Transverse colon (tissue), 4 donors: ENCODE measurements at places on chromosomes 4 and X. TPM values are rescaled to one million over a fixed set of nuclear protein-coding genes. Genes with fewer than 3 reads are reported as not detected.

The MAGEA2 gene
- not detected for total RNA-seq

The XG gene
- total RNA-seq = not detected

The MSX1 gene
- not detected for total RNA-seq

The TRMT44 gene
- total RNA-seq = 21.3 TPM

The DCAF12L2 gene
- not detected for total RNA-seq

The COL4A6 gene
- total RNA-seq = 0.55 TPM

The JCHAIN gene
- 38.2 TPM for total RNA-seq

The TMEM156 gene
- total RNA-seq = 2.9 TPM

GRCh38 chr4:27787195-27787594 lies 926.6 kb downstream of the STIM2 start:
- H3K4me1 ChIP-seq = no peaks in the 10 kb centered on the region
- no peaks in the 10 kb centered on the region for H3K36me3 ChIP-seq
- no peak overlapping the region for H3K4me3 ChIP-seq
- H3K27ac ChIP-seq = no peak overlapping the region
- DNase-seq = no peak

GRCh38 chr4:175562542-175562941 lies 249.5 kb downstream of the GPM6A start:
- H3K4me3 ChIP-seq = no peak overlapping the region
- H3K27me3 ChIP-seq = no peaks in the 10 kb centered on the region
- no peak for DNase-seq
- no peaks in the 10 kb centered on the region for H3K36me3 ChIP-seq
- H3K4me1 ChIP-seq = no peaks in the 10 kb centered on the region
- no peak overlapping the region for H3K27ac ChIP-seq

DNA sequence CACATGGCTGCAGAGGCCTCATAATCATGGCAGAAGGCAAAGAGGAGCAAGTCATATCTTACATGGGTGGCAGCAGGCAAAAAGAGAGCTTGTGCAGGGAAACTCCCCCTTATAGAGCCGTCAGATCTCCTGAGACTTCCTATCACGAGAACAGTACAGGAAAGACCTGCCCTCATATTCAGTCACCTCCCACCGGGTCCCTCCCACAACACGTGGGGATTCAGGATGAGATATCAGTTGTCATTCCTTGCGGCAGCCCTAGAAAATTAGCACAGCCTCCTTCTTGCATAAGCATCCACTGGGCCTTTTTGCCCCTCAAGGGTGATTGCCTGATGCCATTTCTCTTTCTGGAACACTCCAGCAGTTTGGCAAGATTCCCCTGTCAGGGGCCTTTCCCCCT lies 61.7 kb upstream of the STX18 start:
- H3K27me3 ChIP-seq = no peaks in the 10 kb centered on the region
- DNase-seq = no peak
- no peak overlapping the region for H3K27ac ChIP-seq
- H3K4me3 ChIP-seq = no peak overlapping the region
- no peaks in the 10 kb centered on the region for H3K36me3 ChIP-seq

GRCh38 chr4:123438031-123438430 lies 41.4 kb downstream of the SPRY1 start:
- H3K36me3 ChIP-seq = no peaks in the 10 kb centered on the region
- H3K27me3 ChIP-seq = no peaks in the 10 kb centered on the region
- H3K27ac ChIP-seq = no peak overlapping the region

DNA sequence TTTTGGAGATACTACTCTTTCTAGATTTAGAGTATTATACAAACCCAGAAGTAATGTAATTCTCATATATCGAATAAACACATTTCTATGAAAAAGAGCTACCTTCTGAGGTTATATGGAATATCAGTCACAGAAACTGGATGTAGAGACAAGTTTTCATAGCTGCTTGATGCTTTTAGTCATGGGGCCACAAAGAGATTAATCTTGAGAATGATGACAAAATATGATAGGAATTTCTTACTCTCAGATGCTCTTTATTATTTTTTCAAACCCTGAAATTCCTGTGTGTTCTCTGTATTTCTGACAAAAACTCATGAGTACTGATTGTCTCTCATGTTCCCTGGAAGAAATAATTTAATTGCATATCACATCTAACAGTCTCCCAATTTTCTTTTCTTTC lies 662.5 kb downstream of the RAPGEF2 start:
- H3K36me3 ChIP-seq = no peaks in the 10 kb centered on the region
- no peak overlapping the region for H3K27ac ChIP-seq
- H3K4me1 ChIP-seq = no peaks in the 10 kb centered on the region

DNA sequence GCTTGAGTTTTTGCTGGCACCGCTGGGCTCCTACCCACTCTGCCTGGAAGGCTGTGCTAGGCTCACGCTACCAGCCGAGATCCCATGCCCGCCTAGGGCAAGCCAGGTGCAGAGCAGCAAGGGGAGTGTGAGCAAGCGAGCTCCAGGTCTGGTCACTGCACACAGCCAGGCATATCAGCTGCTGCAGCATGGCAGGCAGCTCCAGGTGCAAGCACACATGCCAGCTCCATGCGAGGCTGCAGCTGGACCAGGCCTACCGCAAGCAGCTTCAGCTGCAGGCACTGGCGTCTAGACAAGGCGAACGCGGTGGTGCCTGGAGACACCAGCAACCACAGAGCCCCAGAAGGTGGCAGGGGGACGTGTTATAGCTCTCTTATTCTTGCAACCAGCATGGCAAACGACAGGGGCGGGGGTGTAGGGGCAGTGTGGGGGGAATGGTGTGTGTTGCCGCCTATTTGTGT lies 614.7 kb upstream of the EPHA5 start:
- no peaks in the 10 kb centered on the region for H3K4me1 ChIP-seq
- H3K36me3 ChIP-seq = no peaks in the 10 kb centered on the region
- H3K27ac ChIP-seq = no peak overlapping the region
- H3K4me3 ChIP-seq = no peak overlapping the region

GRCh38 chrX:148865277-148866210 lies 365.1 kb downstream of the AFF2 start:
- H3K27me3 ChIP-seq = no peaks in the 10 kb centered on the region
- H3K27ac ChIP-seq = no peak overlapping the region
- DNase-seq = no peak
- H3K4me3 ChIP-seq = no peak overlapping the region
- no peaks in the 10 kb centered on the region for H3K36me3 ChIP-seq
- no peaks in the 10 kb centered on the region for H3K4me1 ChIP-seq

DNA sequence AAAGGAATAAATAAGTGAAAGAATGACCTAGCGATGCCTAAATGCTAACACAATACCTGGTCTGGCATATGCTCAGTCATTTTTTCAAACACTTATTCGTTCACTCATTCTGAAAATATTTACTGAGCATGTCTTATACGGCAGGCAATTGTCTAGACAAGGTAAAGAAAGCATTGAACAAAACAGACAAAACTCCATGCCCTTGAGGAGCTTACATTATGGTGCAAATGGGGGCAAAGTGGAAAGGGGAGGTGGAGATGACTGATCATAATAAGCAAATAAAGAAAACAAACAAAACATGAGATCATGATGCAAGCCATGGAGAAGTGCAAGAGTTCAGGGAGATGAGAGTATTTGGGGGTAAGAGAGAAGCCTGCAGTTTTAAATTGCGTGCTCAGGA lies 334.6 kb upstream of the PPARGC1A start:
- H3K36me3 ChIP-seq = no peaks in the 10 kb centered on the region
- H3K4me1 ChIP-seq = no peaks in the 10 kb centered on the region
- no peak overlapping the region for H3K27ac ChIP-seq
- no peak overlapping the region for H3K4me3 ChIP-seq

GRCh38 chr4:89397441-89397840 lies 89.8 kb upstream of the GPRIN3 start:
- no peak overlapping the region for H3K4me3 ChIP-seq
- H3K4me1 ChIP-seq = no peaks in the 10 kb centered on the region
- DNase-seq = no peak

DNA sequence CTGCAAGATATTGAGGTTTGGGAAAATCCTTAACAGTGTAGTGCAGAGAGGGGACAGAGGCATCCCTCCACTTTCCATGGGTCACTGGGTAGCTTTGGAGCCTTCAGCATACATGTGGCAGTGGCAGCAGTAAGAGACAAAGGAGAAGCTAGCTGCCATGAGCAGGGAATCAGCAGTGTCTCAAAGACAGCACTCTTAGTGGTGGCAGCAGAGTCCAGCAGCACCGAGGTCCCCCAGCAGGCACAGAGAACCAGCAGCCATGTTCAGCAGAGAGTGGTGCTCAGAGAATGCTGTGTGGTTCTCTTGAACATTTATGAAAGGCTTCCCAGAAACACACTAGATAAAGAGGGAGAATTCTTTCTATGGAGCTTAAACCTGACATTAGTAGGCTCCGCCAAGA lies 308.5 kb downstream of the CENPC start:
- DNase-seq = no peak
- H3K4me3 ChIP-seq = no peak overlapping the region
- no peaks in the 10 kb centered on the region for H3K36me3 ChIP-seq
- no peak overlapping the region for H3K27ac ChIP-seq

DNA sequence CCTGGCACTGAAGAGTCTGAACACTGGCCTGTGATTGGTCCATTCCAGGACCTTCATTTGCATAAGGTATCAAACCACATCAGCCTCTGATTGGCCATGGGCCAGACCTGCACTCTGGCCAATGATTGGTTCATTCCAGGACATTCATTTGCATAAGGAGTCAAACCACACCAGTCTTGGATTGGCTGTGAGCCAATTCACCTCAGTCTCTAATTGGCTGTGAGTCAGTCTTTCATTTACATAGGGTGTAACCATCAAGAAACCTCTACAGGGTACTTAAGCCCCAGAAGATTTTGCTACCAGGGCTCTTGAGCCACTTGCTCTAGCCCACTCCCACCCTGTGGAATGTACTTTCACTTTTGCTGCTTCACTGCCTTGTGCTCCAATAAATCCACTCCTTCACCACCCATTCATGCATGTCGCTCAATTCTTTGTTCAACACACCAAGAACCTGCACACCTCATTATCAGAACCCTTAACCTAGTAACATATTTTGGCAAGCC lies 14.2 kb upstream of the HERC5 start:
- no peak overlapping the region for H3K27ac ChIP-seq
- DNase-seq = no peak
- H3K4me3 ChIP-seq = no peak overlapping the region
- H3K27me3 ChIP-seq = no peaks in the 10 kb centered on the region

DNA sequence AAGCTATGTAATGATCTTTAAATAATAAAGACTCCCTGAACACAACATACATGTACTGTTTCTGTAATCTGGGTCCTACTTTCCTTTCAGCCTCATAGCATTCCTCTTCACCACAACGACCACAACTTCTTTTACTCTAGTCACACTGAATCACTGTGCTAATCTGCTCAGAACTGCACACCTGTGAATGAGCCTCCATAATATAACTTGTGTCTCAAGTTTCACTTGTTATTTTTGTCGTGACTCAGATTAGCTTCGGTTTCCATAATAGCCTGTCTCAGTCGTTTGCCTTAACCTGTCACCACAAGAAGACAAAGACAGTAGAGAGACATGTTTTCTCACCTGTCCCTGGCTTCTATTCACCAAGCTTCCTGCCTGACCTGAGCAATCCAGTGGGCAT lies 61.8 kb downstream of the MAGED1 start:
- H3K27me3 ChIP-seq = no peaks in the 10 kb centered on the region
- H3K27ac ChIP-seq = no peak overlapping the region
- no peak overlapping the region for H3K4me3 ChIP-seq

DNA sequence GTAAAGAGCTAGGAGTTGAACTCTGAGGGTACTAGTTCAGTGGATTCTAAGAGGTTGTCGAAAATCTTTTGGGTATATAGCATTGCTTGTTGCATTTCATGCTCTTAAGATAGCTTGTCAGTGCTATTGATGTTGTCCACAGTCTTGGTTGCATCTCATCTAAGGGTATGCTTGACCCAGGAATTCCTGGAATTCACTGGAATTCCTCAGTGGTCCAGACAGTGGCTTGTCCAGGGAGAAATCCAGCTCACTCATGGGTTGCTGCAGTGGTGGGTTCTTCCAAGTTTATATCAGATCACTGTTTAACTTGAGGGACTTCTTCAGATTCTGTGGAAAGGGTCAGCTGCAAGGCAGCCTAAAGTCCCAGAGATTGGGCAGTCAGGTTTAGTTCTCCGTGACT lies 29.8 kb upstream of the SMARCAD1 start:
- H3K27me3 ChIP-seq = no peaks in the 10 kb centered on the region
- DNase-seq = no peak
- H3K27ac ChIP-seq = no peak overlapping the region
- no peaks in the 10 kb centered on the region for H3K4me1 ChIP-seq
- no peak overlapping the region for H3K4me3 ChIP-seq
- H3K36me3 ChIP-seq = no peaks in the 10 kb centered on the region

DNA sequence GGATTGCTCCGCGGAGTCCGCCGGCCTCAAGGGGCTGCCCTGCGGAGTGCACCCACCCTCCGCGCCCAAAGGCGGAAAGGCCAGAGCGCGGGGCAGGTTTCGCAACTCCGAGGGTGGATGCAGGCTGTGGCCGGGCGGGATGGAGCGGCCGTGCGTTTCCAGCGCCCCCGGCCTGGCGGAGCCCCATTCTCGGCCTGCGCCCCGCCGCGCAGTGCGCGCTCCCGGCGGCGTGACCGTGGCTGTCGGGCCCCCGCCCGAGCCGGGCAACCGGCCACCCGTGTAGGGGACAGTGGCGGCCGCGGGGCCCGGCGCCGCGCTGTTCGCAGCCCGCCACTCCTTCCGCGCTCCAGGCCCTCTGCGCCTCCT lies 331 bp downstream of the SETD7 start:
- DNase-seq = peak; percentile 49
- peaks cover 6% of the 10 kb centered on the region for H3K4me1 ChIP-seq
- H3K36me3 ChIP-seq = no peaks in the 10 kb centered on the region
- peak overlapping the region; percentile 94 for H3K4me3 ChIP-seq

DNA sequence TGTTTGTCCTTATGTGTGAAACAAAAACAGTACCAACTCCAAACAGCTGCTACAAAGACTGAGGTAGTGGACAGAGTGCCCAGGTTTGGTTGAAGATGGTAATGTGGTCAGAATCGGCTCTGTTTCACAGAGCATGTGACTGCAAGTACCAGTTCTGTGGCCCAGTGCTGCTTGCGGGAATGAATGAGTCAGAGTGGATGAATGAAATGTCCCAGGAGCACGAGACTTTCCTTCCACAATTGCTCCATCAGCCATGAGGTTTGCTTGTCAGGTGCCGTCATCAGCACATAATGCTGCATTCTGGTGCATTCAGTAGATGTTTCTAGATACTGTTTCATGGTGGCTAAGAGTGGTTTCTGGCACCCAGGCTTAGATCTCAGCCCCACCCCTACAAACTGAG lies 84.2 kb downstream of the GPR143 start:
- no peaks in the 10 kb centered on the region for H3K36me3 ChIP-seq
- peaks cover 2% of the 10 kb centered on the region for H3K4me1 ChIP-seq
- H3K27me3 ChIP-seq = no peaks in the 10 kb centered on the region
- no peak overlapping the region for H3K27ac ChIP-seq
- H3K4me3 ChIP-seq = no peak overlapping the region

DNA sequence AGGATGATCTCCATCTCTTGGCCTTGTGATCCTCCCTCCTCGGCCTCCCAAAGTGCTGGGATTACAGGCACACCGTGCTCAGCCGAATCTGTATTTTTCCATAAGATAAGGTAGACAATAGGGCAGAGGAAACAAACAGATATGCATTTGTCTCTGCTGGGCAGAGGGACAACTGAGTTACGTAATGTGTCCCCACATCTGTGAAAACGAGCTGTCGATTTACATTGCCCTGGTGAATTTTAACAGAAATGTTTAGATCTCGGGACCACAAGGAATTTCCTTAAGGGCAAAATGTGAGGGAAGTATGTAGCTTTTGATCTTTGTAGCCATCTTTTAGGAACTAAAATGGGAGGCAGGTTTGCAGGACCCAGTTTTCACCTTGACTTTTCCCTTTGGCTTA lies 189.7 kb downstream of the TRIML1 start:
- H3K4me1 ChIP-seq = no peaks in the 10 kb centered on the region
- H3K4me3 ChIP-seq = no peak overlapping the region
- no peaks in the 10 kb centered on the region for H3K36me3 ChIP-seq
- no peak overlapping the region for H3K27ac ChIP-seq
- DNase-seq = no peak

GRCh38 chrX:118182025-118182424 lies 65.4 kb upstream of the KLHL13 start:
- no peaks in the 10 kb centered on the region for H3K36me3 ChIP-seq
- no peaks in the 10 kb centered on the region for H3K27me3 ChIP-seq
- H3K4me1 ChIP-seq = no peaks in the 10 kb centered on the region
- DNase-seq = no peak
- no peak overlapping the region for H3K4me3 ChIP-seq
